ENCODE measurements at places on chromosomes 13 and 19. TPM values are rescaled to one million over a fixed set of nuclear protein-coding genes. Genes with fewer than 3 reads are reported as not detected.

DNA sequence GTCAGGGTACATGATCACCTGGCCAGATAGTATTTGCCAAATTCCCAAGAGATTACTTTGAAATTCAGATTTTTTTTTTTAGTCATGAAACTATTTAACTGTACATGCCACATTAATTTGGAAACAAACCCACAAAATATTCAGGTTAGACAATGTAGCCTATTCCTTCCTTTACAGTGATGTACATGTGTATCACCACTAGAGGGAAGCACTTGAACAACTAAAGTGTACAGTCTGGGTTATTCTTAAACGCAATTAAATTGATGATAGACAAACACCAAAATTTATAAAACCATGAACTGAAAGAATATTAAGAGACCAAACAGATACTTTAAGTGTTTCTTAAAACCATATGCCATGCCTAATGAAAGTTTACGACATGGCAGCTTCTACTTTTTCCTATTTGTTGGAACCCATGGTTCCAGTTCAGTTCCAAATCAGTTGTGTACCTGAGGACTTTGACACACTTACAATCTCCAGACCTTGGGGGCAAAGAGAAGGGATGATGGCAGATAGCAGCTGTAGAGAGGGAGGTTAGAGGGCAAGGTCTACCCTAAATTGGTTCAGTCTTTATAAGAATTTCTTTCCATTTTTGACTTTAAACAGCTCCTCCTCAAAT, 52.8 kb downstream of the TNFSF13B start:
- H3K27me3 ChIP-seq: no peaks in the 10 kb centered on the region
- DNase-seq: no peak

Gene CYP2A13
- total RNA-seq: not detected

DNA sequence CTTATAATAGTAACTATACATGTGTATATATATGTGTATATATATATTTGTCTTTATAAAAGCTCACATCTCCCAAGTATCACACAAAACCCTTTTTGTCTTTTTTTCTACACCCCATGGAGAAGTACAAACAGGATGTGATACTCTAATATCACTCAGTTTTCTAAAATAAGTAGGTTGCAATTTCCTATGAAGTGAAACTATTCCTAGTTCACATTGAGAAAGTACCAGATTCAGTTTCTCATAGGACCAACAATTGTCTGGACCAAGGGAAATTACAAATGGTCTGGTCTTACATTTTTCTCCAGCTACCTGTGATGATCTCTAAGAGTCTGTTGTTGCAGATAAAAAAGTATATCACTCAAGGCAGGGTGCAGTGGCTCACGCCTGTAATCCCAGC, 17.9 kb upstream of the LILRB1 start:
- no peaks in the 10 kb centered on the region for H3K27me3 ChIP-seq
- H3K4me3 ChIP-seq: no peak overlapping the region
- no peaks in the 10 kb centered on the region for H3K4me1 ChIP-seq
- no peaks in the 10 kb centered on the region for H3K36me3 ChIP-seq

DNA sequence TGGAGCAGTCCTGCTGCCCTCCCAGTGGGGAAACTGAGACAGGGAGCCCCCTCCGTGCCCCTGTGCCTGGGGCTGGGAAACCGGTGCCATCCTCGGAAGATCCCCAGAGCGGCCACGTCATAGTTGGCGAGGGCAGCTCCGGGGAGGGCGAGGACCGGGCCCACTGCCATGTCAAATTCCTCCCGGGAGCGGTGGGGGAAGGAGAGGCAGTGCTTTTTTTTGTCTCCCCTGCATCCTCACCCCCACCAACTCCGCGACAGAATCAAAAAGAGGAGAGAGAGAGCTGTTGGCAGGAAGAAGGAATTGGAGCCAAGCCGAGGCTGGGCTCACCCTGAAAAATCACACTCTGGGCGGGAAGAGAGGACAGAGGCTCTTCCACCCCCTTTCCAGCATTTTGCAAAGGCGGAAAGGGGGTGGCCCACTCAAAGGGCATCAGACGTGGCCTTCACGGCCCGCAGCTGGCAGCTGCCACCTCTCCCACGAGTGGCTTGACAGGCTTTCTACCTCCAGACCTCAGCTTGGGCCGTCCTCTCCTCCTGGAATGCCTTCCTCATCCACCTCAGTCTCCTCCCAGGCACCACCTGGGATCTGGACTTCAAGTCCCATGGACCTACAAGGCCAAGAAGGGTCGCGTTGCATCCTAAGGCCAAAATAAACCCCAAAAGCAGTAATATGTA, 19.6 kb upstream of the NFIC start:
- no peaks in the 10 kb centered on the region for H3K27me3 ChIP-seq
- no peaks in the 10 kb centered on the region for H3K36me3 ChIP-seq
- H3K4me3 ChIP-seq: no peak overlapping the region

Gene ICAM1
- 6.0 TPM for total RNA-seq

Gene C19orf38
- total RNA-seq: 0.37 TPM

Gene KLK3
- not detected for total RNA-seq

DNA sequence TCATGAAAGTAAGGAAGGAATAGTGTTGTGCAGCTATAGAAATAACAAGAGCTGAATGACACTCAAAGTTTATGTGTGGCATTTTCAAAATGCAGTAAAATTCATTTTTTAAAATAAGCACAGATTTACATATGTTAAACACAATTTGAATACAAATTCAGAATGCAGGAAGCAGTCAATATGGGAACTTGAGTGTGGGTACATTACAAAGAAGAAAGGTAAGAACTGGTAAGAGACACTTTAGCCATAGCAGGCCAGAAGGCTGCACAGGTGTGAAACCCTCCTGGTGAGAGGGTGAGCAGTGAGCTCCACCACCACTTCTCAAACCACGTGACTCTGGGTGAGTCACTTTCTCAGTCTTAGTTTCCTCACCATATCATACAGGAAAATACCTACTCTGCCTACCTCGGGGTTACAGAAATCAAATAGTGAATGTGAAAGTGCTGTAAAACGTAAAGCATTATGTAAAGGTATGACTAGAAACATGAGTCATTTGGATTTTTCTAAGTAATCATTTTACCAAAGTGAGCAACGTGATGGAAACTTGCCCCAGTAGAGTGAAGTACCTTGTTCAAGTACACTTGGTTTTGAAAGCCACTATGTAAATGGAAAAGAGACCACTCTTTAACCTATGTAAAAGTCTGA, 40.5 kb downstream of the USP12 start:
- H3K27me3 ChIP-seq: no peaks in the 10 kb centered on the region
- no peaks in the 10 kb centered on the region for H3K36me3 ChIP-seq
- no peak for DNase-seq
- H3K27ac ChIP-seq: peak overlapping the region; percentile 51
- H3K4me1 ChIP-seq: peaks cover 41% of the 10 kb centered on the region
- H3K4me3 ChIP-seq: no peak overlapping the region

- H3K36me3 ChIP-seq: no peaks in the 10 kb centered on the region
- H3K4me3 ChIP-seq: no peak overlapping the region
- no peaks in the 10 kb centered on the region for H3K27me3 ChIP-seq
- no peaks in the 10 kb centered on the region for H3K4me1 ChIP-seq
- DNase-seq: no peak
- no peak overlapping the region for H3K27ac ChIP-seq
Measured at GRCh38 chr13:43295825-43296564, 272.6 kb downstream of the DNAJC15 start.

- no peak overlapping the region for H3K27ac ChIP-seq
- no peaks in the 10 kb centered on the region for H3K27me3 ChIP-seq
- no peaks in the 10 kb centered on the region for H3K4me1 ChIP-seq
Measured at GRCh38 chr19:42653841-42654240, 59.1 kb upstream of the CEACAM8 start.

DNA sequence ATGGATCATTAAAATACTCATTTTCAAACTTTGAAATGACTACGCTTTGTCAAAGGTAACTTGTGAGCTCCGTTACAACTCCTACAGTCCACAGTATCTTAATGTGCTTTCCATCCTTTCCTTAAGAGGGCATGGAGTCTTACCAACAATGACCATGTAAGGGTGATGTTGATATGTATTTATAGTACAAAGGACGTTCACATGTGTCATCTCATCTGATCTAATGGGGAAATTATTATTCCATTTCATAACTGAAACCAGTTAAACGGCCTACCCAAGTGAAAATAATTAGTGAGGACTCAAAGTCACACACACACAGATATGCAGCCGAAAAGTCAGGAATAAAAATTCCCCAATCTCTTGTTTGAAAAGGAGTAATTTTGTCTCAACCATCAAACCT, 9.6 kb downstream of the USP12 start:
- no peaks in the 10 kb centered on the region for H3K27me3 ChIP-seq
- no peak overlapping the region for H3K27ac ChIP-seq
- no peak for DNase-seq
- H3K4me1 ChIP-seq: peaks cover 65% of the 10 kb centered on the region
- H3K4me3 ChIP-seq: no peak overlapping the region
- no peaks in the 10 kb centered on the region for H3K36me3 ChIP-seq

GRCh38 chr13:111973605-111974340, 93.2 kb upstream of the SOX1 start:
- H3K36me3 ChIP-seq: no peaks in the 10 kb centered on the region
- H3K27ac ChIP-seq: no peak overlapping the region
- no peaks in the 10 kb centered on the region for H3K4me1 ChIP-seq
- no peak for DNase-seq

DNA sequence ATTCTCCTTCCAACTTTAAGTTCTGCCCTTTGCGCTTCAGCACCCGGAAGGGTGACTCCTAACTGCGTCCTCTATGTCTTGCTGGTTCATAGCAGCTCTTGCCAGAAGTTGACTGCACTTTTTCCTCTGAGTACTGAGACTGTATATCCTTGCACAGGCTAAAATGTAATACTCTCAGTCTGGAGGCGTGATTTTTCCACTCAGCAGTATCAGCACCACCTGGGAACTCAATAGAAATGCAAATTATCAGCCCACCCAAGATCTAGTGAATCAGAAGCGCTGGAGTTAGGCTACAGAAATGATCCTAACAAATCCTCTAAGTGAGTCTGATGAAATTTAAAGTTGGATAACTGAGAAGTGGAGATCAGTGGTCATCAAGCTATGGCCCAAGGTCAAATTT, 1611.9 kb upstream of the SLC10A2 start:
- no peaks in the 10 kb centered on the region for H3K4me1 ChIP-seq
- no peak overlapping the region for H3K27ac ChIP-seq
- no peaks in the 10 kb centered on the region for H3K36me3 ChIP-seq

DNA sequence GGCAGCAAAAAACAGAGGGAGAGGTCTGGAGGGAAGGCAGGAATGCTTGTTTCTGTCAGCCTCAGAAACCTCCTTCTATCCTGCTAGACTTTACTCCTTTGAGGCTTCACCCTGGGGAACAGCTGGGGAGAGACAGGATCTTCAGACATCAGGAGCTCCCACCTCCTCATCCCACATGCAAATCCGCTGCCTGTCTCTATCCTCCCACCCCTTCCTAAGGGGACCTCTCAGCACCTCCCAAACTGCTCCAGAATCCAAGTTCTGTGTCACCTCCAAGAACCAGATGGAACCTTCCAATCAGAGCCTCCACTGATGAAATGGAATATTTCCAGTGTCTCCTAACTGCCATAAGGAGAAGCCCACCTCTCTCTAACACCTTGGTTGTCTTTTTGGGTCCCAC, 9.7 kb upstream of the ERCC2 start:
- H3K4me1 ChIP-seq: no peaks in the 10 kb centered on the region
- peaks cover 19% of the 10 kb centered on the region for H3K36me3 ChIP-seq

Gene KLK8
- total RNA-seq: not detected

GRCh38 chr19:31545777-31546176, 196.5 kb upstream of the TSHZ3 start:
- H3K27ac ChIP-seq: no peak overlapping the region
- no peaks in the 10 kb centered on the region for H3K27me3 ChIP-seq
- no peaks in the 10 kb centered on the region for H3K36me3 ChIP-seq
- no peak for DNase-seq
- no peaks in the 10 kb centered on the region for H3K4me1 ChIP-seq
- no peak overlapping the region for H3K4me3 ChIP-seq

- DNase-seq: peak; percentile 74
- H3K36me3 ChIP-seq: peaks cover 3% of the 10 kb centered on the region
- no peak overlapping the region for H3K4me3 ChIP-seq
Measured at GRCh38 chr19:38691938-38692457, 44.5 kb downstream of the ACTN4 start.

GRCh38 chr19:40705950-40706619, 10.6 kb downstream of the COQ8B start:
- H3K27ac ChIP-seq: peak overlapping the region; percentile 63
- DNase-seq: no peak
- H3K4me1 ChIP-seq: peaks cover 9% of the 10 kb centered on the region
- H3K27me3 ChIP-seq: no peaks in the 10 kb centered on the region
- peaks cover 13% of the 10 kb centered on the region for H3K36me3 ChIP-seq

Gene CCDC122
- 7.8 TPM for total RNA-seq

Gene PBX4
- total RNA-seq: 0.69 TPM

Gene DMAC2
- 114 TPM for total RNA-seq
